ENCODE measurements at places on chromosomes 3 and 15.

DNA sequence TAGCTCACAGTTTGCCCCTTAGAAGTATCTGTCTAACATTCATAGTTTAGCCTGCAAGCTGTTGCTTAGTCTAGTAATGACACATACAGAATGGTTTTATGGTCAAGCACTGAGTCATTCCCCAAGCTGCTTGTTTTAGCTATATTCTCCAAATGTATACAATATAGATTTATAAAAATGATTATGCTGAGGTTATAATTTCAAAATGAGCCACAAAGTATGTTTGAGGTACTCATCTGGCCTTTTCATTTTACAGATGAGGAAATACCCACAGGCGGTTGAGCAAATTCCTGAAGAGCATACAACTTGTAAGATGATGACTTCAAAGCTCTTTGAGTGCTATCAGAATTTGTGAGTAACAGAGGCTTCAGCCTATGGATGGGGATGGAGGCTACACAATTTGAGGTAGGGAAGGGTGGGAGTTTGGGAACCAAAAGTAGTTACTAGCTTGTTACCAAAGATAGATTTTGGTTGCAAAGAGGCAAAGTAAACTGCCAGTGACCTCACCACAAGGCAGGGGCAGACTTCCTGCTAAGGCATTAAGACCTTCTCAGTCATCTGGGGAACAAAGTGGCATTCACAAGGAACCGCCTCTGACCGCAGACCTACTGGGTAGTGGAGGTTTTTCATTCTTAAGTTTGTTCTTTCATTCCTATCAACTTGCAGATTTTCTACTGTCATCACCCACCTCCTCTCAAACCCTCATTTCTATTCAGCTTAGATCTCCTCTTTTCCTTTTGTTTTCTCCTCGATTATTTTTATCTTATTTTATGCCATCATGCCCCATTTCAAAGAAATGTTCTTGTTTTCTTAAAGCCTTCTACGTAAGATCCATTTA, 257.2 kb upstream of the NECTIN3 start:
- DNase-seq: no peak

DNA sequence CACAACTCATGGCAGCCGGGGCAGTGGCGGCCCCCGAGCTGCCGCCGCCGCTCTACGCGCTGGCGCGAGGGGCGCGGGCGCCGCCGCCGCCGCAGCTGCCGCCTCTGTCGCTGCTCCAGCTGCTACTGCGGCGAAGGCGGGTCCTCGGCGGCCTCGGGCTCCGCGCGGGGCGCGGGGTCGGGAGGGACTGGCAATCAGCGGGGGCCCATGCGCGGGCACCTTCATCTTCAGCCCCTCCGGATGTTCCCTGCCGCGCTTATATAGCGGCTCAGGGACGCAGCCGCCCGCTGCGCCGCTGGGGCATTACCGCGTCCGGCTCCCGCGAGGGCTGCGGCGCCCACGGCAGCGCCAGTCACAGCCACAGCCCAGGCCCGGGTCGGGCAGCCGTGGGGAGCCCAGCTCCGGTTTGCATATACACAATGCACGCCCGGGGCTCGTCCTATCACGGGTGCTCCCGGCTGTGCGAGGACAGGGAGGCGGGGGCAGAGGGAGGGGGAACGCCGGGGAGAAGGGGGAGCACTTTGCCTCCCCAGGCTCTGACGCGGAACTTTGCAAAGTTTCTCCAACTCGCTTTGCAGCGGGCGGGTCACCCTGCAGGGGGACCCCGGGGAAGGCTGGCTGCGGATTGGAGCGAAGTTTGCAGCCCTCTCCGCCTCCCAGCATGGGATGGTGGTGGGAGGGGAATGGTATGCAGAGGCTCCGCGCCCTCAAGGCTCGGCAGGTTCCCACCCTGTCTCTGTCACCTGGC, at the start of gene VGLL3:
Gene VGLL3 (minus strand): TSS at position 416 of the 748 bp plus-strand sequence. CDS start 406 bp downstream, at position 10.
- DNase-seq: no peak

- DNase-seq: no peak
Measured at GRCh38 chr15:40789999-40790398, 16.9 kb upstream of the ZFYVE19 start.

DNA sequence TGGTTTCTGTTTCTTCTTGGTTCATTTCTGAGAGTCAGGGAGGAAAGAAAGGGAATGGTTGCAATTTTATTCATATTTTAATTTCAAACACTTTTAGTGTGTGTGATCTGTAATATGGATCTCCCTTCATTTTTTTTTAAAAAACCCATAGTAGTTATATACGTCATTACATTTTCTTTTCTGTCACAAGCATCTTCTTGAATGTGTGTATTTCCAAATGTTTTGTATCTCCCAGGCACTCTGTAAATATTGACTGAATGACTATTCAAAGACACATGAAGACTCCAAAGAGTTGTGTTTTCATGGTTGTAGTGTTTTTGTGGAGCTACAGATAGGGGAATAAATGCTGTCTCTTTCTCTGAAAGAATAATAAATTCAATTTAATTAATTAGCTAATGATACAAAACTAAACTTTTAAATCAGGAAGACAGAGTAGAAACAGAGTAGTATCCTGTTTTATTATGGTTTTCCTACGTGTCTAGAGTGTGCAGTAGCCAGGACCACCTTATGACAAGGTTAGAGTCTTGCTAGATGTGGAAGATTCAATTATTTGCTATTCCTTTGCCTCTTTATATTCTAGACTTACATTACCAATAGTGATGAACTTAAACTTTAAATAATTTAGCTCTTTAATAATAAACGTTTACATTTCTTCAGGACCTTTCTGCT, 35.5 kb downstream of the NECTIN3 start:
- no peak for DNase-seq

DNA sequence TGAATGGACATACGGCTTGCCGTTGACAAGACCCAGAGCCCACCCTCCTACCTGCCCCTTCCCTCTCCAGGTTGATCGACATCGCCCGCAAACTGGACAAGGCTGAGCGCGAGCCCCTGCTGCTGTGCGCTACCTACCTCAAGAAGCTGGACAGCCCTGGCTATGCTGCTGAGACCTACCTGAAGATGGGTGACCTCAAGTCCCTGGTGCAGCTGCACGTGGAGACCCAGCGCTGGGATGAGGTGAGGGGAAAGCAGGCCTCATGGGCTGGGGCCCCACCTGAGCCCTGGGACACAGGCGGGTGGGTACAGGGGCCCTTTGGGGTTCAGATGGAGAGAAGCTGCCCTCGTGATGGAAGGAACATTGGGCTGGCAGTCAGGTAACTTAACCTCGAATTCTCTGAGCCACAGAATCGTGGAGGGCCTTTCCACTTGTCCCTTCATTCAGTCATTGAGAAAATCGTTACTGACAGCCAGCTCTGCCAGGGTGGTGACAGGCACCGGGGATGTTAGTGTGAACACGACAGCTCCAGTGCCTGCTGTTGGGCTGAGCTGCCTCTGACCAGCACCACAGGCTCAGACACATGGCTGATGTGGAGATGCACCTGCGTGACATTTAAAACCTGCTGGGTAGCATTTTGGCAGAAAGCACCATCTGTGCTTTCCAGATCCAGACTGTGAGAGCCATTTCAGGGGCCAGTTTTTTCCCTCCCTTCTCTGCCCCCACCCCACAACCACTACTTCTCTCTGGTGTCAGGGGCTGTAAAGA, 25.6 kb upstream of the RHO start:
- DNase-seq: no peak

GRCh38 chr3:78689378-78689777, 1078.4 kb downstream of the ROBO1 start:
- no peak for DNase-seq

DNA sequence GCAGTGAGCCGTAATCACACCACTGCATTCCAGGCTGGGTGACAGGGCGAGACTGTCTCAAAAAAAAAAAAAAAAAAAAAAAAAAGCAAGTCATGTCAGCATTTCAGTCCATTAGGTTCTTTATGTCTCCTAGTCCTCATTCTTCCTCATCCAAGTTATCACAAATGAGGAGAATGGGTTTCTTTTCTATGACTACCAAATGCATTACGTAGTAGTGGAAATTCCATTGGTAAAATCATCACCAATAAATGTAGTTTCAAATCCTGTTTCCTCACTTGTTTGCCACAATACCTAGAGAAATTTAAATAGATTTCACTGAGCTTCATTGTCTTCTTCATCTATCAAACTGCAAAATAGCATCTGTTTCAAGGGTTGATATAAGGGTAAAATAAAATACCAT, 317.6 kb upstream of the MME start:
- no peak for DNase-seq

DNA sequence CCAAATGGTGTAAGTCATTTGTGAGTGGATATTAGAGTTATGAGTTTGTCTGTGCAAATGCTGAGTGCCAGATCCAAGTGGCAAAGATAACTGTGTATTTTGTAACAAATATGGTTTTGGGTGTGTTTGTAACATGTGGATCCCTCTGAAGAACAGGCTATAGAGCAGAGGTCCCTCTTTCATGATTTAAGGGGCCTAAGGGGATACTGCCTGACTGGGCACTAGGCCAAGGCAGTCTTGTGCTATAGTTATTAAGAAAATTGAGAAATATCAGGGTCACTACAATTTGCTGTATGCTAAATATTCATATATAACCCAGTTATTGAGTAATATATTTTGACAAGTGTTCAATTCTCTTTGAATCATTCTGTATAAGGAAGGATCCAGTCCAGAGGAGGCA, 555.6 kb upstream of the RGMA start:
- DNase-seq: no peak

DNA sequence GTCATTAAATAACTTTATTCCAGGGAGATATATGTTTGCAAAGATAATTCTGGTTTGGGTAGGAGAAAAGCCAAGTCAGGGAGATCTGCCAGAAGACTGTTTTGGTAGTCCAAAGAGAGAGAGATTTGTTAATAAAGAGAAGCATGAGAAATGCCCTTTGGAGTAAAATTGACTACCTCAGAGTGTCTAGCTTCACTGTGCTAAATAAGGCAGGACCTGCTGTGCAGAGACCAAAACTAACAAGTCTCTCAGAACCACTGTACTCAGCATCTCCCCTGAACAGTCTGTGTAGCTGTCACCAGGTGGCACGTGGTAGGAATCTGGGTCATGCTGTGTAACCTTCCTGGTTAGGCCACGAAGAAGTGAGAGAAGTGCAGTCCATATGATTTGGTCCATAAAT, 31.6 kb upstream of the SLC35G2 start:
- DNase-seq: no peak

DNA sequence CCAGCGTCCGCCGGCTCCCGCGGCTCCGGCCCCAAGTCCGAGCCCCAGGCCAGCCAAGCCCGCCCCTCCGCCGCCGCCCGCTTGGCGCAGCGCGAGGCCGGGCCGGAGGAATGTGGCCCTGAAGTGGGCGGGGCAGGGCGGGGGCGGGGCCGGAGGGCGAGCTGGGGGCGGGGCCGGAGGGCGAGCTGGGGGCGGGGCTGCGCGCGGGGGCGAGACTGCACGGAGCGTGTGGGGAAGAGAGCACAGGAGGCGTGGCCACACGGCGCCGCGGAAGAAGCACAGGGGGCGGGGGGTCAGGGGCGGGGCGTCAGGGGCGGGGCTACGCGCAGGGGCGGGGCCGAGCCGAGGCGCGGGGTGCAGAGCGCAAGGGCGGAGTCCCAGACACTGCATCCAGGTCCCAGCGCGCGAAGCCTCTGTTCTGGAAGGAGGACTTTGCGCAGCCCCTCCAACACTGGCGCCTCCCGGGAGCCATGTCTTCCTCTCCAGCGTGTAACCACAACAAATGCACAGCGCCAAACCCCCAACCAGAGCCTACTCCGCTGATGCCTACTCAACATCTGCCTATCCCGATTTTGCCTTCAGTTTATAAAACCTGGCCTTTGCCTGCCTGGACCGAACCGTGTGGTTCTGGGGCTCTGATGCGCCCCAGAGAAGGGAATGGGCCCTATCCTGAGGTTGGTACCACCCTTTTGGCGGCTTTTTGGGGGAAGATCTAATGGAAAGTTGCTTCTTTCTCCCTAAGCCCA, 105.5 kb downstream of the IQSEC1 start:
- peak; percentile 77 for DNase-seq
